ENCODE measurements at places on chromosomes 7 and 10.

DNA sequence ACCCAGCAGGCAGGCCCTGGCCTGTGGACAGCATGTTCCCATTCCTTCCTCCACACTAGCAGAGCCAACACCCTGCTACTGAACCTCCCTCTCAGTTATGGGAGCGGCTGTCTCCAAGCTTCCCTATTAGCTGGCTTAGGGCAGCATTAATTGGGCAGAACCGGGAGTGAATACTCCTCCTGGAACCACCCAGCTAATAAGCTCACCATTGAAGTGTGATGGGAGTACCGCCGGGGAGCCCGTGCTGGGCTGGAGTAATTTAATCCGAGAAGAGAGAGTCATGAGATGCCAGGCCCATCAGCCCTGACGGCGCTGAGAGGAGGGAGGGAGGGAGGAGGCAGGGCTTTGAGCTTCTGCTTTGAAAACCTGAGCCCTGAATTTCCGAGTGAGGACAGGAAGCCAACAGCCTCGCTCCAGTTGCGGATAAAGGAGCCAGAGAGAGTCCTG lies 31.8 kb upstream of the ELFN1 start:
- DNase-seq, result no peak

GRCh38 chr10:68125772-68126171 lies 16.5 kb downstream of the MYPN start:
- peak; percentile 16 for DNase-seq

- DNase-seq, result no peak
These were observed 201.2 kb downstream of the DIP2C start for GRCh38 chr10:488081-488932.

DNA sequence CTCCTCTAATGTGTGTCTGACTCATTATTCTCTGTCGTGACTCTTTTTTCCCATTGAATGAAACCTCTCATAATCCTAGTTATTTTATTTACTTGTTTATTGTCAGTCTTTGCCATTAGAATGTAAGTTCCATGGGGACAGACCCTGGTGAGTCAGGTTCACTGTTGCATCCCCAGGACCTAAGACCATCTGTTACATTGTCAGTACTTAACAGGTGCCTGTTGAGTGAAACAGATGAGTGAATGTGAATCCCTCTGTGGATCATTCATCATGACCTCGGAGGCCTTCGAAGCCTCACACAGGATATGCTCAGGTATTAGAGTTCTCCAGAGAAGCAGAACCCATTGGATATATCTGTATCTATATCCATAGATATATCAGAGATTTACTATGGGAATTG lies 120.1 kb downstream of the PFKFB3 start:
- no peak for DNase-seq

- no peak for DNase-seq
These were observed 660.8 kb downstream of the SUGCT start for GRCh38 chr7:40795607-40796006.

GRCh38 chr10:131058799-131059198 lies 252.7 kb downstream of the TCERG1L start:
- no peak for DNase-seq

DNA sequence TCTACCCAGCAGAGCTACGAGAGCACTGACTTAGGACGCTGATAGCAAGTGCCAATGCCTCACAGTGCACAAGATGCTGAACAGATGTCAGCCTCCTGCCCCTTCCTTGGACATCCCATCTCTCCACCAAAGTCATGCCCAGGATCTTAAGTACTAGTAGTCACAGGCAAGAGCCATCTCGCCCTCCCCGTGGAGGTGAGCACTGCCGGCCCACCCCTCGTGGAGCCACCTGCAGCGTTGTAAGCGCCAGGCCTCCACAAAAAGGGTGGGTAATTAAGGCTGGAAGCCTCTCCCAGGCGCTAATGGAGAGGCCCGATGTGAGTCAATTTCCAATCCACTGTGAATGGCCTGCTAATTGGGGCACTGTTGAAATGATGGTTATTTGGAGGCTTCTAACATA lies 156.2 kb downstream of the GRID1 start:
- DNase-seq, result no peak

DNA sequence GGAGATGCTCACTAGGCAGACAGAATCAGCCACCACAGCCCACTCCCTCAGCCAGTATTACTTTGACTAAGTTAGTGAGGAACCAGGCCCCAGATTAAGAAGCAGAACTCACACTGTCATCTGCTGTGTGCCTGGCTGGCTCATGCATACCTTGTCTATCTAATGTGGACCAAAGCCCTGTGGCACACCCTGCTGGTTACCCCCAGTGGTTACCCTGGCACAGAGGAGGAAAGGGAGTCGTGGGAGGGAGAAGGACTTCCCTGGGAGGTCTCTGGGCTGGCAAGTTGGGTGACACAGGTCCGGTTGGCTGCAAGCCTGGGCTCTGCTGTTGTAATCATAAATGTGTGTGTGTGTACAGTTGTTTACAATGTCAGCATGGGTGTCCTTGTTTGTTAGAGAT lies 7.5 kb upstream of the SH2D4B start:
- DNase-seq, result no peak

DNA sequence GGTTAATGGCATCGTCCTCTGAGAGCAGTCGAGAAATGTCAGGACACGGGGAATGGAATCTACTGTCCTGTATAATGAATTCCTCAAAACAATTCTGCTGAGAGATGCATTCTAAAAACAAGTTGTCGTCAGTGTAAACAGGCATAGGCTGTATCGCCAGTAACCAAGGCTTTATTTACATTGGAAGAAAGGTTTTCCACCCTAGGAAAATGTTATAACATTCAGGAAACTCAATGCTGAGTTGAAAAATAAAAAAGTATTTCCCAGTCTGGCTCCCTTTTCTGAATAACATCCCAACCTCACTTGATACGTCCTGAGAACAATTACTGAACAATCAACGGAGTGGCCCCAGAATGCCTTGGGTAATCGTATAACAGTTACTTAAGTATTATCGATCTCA lies 79.6 kb upstream of the UCN3 start:
- DNase-seq, result no peak

DNA sequence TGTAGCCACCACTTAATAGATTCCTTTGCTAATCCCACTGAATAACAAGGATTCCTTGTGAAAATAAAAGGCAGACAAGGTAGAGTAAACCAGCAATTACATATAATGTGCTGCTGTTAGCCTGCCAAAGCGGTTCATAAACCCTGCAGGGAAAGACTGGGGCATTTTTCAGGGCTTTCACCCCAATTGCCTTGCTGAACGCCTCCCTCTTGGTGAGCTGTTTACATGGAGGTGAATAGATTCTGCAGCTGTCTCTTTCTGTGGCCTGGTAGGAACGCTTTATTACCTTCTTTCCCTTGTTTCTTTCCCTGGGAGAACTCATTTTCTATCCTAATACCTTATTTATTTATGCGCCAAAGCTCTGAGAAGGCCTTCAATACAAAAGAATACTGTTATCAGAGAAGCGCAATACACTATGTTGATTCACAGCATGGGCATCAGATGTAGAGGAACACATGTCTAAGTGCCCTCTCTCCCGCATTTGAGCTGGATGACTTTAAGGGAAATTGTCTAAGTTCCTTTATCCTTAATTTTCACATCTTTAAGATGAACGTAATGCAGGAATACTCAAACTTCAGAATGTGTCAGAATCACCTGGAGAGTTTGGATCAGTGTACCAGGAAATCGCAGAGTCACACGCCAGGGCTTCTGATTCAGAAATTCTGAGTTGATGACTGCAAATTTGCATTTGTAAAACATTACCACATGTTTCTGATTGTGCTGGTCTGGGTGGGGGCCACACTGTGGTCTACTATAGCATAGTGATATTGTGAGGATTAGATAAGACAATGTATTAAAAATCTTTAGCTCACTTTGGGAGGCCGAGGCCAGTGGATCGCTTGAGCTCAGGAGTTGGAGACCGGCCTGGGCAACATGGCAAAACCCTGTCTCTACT lies 1203.8 kb downstream of the SORCS3 start:
- no peak for DNase-seq

GRCh38 chr10:28120043-28120749 lies 121.3 kb upstream of the ODAD2 start:
- DNase-seq, result no peak

DNA sequence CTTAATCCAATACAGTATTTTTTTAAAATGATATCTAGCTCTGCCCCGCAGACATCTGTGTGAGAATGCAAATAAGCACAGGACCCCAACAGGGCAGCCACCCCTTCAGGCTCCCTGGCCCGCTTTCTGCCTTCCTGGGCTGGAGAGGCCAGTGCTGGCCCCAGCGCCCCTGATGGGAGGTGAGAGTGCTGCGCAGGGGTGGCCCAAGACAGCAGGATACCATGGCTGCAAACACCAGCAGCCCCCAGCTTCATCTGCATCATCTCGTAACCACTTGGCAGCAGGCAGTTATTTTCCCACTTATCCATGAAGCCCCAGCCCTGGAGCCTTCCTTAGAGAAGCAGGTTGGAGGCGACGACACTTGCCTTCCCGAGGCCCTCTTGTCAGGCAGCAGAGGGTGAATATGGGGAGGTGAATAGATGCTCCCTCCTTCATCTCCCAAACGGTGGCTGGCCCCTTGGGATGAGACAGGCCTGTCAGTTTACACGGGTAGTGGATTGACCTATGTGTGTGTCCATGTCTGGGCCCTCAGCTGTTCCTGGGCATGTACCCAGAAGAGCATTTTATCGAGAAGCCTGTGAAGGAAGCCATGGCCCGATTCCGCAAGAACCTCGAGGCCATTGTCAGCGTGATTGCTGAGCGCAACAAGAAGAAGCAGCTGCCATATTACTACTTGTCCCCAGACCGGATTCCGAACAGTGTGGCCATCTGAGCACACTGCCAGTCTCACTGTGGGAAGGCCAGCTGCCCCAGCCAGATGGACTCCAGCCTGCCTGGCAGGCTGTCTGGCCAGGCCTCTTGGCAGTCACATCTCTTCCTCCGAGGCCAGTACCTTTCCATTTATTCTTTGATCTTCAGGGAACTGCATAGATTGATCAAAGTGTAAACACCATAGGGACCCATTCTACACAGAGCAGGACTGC lies 71.2 kb downstream of the ALOX5 start:
- no peak for DNase-seq

- DNase-seq, result no peak
These were observed 212.4 kb downstream of the ELFN1 start for GRCh38 chr7:1882451-1882850.
